ENCODE measurements at places on chromosomes 1 and 21.

- no peak for DNase-seq
Measured at GRCh38 chr1:218415726-218416125, 70.6 kb downstream of the TGFB2 start.

DNA sequence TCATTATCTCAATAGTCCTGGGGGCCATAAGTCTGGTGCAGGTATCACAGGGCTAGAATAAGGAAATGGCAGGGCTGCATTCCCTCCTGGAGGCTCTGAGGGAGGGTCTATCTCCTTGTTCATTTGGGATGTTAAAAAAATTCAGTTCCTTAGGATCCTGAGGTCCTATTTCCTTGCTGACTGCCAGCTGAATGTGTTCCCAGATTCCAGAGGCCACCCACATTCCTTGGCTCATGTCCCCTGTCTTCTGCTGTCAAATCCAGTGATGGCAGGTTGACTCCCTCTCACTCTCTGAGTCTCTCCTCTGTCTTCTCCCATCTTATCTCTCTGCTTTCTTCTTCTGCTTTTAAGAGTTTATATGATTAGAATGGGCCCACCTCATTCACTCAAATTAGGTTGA lies 400.6 kb downstream of the PTPRU start:
- DNase-seq, result no peak

GRCh38 chr1:58596631-58597052 lies 19.6 kb upstream of the TACSTD2 start:
- no peak for DNase-seq

DNA sequence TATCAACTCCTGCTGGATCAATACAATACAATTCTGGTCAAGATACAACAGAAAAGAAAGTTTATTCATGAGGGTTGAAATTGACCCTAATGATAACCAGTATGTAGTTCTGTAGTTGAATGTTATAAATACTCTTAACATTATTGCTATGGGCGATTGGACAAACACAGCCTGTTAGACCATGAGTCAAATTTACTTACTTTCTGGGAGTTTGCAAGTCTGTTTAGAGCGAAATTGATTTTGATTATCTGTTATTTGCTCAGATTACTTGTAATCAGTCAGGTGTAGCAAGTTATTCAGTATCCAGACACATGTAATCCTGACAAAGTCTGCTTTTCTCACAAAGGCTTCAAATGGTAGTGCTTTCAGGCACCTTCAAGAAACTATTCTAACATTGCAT lies 216.6 kb upstream of the B3GALT2 start:
- DNase-seq, result no peak

DNA sequence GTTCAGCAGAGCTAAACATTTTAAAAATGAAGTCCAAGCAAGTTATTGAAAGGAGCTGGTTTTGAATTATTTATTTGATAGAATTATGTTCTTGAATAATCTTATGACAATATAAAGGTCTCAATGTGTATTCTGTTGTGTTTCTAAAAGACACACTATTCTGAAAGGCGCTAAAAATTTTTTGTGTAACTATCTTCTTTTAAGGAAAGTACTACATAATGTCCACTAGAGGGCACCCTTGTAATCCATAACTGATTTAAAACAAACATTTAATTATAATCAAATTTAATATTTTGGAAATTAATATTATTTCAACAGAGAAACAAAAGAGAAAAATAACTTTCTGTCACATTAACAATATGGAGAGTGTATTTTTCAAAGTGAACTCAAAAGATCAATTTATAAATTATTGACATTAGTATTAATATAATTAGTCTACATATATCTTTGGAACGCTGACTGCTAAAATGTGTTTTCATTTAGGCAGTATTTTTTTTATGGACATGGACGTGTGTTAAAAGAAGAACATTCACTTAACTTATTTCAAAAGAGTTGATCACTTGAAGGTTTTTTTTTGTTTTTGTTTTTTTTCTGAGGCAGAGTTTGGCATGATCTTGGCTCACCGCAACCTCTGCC lies 248.4 kb downstream of the DENND1B start:
- peak; percentile 38 for DNase-seq

- no peak for DNase-seq
Measured at GRCh38 chr1:187763976-187764375, 935.2 kb downstream of the PLA2G4A start.

DNA sequence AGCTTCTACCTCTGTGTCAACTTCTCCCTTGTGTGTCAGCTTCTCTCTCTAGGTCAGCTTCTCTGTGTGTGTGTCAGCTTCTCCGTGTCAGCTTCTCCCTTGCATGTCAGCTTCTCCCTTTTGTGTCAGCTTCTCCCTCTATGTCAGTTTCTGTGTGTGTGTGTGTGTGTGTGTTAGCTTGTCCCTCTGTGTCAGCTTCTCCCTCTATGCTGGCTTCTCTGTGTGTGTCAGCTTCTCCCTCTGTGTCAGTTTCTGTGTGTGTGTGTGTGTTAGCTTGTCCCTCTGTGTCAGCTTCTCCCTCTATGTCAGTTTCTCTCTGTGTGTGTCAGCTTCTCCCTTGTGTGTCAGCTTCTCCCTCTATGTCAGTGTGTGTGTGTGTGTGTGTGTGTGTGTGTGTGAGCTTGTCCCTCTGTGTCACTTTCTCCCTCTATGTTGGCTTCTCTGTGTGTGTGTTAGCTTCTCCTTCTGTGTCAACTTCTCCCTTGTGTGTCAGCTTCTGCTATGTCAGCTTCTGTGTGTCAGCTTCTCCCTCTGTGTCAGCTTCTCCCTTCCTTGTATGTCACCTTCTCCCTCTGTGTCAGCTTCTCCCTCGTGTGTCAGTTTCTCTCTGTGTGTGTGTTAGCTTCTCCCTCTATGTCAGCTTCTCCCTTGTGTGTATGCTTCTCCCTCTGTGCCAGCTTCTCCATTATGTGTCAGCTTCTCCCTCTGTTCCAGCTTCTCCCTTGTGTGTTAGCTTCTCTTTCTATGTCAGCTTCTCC lies 6.3 kb upstream of the UBXN10 start:
- no peak for DNase-seq

DNA sequence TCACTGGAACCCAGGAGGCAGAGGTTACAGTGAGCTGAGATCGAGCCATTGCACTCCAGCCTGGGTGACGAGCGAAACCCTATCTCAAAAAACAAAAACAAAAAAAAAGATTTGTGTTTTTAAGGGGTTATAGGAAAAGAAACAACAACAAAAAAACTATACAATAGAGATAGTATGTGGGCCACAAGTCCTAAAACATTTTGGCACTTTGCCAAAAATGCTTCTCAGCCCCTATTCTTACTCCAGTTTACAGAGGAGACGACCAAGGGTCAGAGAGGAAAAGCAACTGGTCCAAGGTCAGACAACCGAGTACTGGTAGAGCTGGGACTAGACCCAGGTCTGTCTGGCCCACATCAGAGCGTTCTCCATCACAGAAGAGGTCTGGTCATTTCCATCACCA lies 3.0 kb downstream of the FBXO44 start:
- no peak for DNase-seq

DNA sequence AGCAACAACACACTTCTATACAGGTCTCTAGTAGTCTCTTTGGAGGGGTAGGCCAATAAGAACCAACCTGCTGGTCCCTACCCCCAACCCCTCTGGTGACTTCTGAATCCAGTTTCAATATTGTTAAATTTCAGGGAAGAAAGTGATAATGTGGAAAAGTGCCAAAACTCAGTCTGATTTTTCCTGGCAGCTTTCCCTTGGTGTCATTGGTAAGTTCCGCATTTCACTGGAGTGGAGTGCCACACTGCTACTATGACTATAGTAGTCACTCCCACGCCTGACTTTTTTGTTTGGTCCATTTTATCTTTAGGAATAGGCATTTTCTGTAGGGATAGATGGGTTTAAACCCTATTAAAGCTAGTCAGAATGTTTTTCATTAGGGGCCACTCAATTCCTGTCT lies 5.7 kb upstream of the ARID1A start:
- DNase-seq, result no peak

DNA sequence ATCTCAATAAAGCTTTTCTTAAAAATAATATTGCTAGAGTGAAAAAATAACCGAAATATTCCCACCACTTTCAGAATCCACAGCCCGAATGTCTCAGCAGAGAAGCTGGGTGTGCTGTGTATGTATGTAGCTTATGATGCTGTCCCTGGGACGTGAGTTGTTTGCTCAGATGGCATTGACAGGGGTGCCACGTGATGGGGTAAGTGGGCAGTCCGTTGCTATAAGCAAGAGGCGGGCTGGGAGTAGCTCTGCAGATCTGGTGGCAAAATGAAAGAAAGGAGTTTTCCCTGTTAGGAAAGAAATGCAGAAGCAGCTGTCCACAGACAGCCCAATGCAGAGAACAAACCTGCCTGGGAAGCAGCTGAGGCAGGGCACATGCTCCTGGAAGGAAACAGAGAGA lies 3.8 kb upstream of the FAM20B start:
- no peak for DNase-seq

GRCh38 chr1:244865820-244866219 lies 1.5 kb upstream of the HNRNPU start:
- DNase-seq, result no peak

GRCh38 chr1:227994632-227995300 lies 12.0 kb upstream of the WNT3A start:
- no peak for DNase-seq

- no peak for DNase-seq
Measured at GRCh38 chr1:32998997-32999396, 34.4 kb upstream of the RNF19B start.

- no peak for DNase-seq
Measured at GRCh38 chr1:44210595-44210994, 2.7 kb upstream of the DMAP1 start.

GRCh38 chr1:85847356-85847755 lies 139.1 kb upstream of the ZNHIT6 start:
- no peak for DNase-seq

- no peak for DNase-seq
Measured at GRCh38 chr1:61609040-61609439, 115.9 kb downstream of the TM2D1 start.

GRCh38 chr1:30400507-30400906 lies 322.9 kb downstream of the MATN1 start:
- DNase-seq, result no peak

DNA sequence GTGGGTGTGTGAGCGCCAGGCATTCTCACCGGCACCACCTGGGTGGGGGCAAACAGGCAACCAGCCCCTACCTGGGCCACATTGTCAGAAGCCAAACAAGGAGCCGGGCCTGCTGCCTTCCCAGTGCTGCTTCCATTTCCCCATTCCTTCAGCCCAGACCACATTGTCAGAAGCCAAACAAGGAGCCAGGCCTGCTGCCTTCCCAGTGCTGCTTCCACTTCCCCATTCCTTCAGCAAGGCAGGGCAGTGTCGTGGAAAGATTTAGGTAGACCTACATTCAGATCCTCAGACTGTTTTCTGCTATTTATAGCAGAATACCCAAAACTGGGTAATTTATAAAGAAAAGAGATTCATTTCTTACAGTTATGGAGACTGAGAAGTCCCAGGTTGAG lies 47.0 kb upstream of the EFHD2 start:
- DNase-seq, result no peak

- DNase-seq, result no peak
Measured at GRCh38 chr1:221994274-221994698, 252.4 kb upstream of the DUSP10 start.

GRCh38 chr1:70071601-70072000 lies 133.8 kb downstream of the LRRC40 start:
- no peak for DNase-seq

GRCh38 chr1:234309598-234310459 lies 63.4 kb upstream of the COA6 start:
- peak; percentile 61 for DNase-seq

DNA sequence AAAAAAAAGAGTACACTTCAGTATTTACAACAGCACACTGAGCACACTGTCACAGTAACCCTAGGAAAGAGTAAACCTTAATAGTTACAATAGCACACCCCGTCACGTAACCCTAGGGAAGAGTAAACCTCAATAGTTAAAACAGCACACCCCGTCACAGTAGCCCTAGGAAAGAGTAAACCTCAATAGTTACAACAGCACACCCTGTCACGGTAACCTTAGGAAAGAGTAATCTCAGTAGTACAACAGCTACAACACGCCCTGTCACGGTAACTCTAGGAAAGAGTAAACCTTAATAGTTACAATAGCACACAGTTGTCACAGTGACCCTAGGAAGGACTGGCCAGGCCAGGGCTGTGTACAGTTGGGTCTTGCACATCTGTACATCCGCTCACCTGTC lies 3.0 kb downstream of the CDK11A start:
- DNase-seq, result no peak

DNA sequence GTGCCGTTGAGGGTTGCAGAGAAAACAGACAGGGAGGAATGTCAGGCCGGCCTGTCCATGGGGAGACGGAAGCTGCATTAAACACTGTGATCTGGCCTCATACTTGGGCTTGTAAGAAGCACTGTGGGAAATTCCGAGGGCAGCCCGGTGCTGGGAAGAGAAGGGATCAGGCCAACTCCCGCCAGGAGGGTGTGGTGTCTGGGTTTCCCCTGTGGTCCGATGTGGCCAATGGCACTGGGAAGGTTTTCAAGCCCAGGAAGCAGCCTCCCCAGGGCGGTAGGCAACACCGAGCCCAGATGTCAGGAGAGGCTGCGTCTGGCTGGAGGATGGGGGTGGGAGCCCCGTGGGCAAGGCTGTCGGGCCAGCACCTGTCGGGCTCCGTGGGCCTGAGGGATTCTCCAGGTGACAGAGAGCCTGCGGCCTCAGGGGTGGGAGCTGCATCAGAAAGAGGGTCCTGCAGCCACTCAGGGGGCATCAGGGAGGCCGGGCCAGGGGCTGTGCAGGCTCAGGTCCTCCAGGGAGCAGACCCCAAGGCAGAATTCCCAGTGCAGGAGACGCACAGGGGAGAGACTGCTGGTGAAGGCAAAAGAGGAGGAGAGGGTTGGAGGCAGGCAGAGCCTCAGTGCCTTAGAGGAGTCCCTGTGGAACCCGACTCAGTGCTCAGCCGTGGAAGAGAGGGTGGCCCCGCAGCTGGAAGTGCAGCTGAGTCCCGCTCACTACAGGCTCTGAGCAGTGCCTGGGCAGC lies 8.4 kb downstream of the UBASH3A start:
- DNase-seq, result no peak

GRCh38 chr1:50488876-50489275 lies 65.6 kb upstream of the DMRTA2 start:
- DNase-seq, result no peak

DNA sequence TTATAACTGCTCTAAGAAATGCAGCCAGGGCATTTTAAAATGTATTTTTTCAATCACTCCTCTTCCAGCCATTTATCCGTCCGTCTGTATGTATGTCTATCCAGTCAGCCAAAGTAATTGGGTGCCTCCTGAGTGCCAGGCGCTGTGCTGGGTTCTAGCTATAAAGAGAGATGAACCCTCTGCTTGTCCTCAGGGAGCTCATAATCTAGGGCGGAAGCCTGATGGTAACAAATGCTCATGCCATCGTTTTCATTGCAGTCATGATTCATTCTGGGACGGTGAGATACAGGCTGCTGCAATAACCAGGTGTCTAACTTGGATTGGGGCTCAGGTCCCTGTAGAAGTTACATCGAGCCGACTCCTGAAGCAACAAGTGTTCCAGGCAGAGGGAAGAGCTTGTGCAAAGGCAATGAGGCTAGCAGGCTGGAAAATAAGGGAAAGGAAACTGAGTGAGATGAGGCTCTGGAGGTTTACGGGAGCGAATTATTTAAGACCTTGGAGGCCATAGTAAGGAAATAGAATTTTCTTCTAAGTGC lies 11.6 kb downstream of the IFI6 start:
- peak; percentile 22 for DNase-seq

All from CD4-positive, alpha-beta T cell treated with Interleukin-4 for 4 hours (primary cell).